Fibroblast of villous mesenchyme (primary cell): ENCODE measurements at places on chromosomes 5 and 9.

DNA sequence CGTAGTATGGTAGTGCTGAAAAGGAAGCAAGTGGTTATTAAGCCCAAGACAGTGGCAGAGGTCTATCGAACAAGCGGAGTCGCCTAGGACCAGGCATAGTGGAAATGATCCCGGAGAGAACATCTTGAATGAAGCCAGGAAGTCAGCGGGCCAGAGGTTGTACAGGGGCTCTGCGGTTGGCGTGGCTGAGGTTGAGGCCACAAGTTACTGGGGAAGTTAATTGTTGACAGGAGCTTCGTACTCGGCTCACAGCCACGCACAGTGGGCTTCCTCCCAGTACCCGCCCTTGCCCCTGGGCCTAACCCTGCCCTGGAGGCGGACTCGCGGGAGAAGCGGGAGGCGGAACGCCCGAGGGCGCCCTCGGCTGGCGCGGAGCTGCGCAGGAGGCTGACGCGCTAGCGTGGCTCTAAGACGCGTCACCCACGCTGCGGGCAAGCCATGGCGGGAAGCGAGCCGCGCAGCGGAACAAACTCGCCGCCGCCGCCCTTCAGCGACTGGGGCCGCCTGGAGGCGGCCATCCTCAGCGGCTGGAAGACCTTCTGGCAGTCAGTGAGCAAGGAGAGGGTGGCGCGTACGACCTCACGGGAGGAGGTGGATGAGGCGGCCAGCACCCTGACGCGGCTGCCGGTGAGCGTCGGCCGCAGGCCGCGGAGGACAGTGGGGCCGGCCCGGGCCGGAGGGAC, at the start of gene FBXO4:
Gene FBXO4 (plus strand): TSS at position 410 of the 683 bp plus-strand sequence. CDS start 29 bp downstream, at position 439.
- DNase-seq, result peak; percentile 86

- no peak for DNase-seq
Observed at GRCh38 chr5:159971931-159972461, 36.9 kb upstream of the TTC1 start.

- peak; percentile 94 for DNase-seq
Observed at GRCh38 chr9:70902692-70903131, 218.7 kb downstream of the TRPM3 start.

DNA sequence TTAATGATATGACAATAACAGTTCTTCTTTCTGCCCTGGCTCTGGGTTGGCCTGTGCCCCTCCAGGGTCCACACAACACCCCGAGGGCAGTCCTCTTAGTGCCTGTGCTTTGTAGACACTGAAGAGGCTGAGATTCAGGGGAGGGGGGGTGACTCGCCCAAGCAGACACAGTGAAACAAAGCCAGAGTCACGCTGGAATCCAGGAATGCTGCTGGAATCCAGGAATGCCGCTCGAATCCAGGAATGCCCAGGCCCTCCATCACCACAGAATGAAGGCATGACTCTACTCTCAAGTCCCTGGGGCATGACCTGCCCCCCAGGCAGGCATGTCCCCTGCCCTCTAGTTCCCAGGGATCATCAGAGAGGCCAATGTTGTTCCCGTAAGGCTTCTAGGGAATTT, 73.1 kb downstream of the LRSAM1 start:
- no peak for DNase-seq
